ENCODE measurements at places on chromosomes 2 and 18.
A peak's percentile ranks its signal among the peaks of the same experiment; 100 is the strongest.

DNA sequence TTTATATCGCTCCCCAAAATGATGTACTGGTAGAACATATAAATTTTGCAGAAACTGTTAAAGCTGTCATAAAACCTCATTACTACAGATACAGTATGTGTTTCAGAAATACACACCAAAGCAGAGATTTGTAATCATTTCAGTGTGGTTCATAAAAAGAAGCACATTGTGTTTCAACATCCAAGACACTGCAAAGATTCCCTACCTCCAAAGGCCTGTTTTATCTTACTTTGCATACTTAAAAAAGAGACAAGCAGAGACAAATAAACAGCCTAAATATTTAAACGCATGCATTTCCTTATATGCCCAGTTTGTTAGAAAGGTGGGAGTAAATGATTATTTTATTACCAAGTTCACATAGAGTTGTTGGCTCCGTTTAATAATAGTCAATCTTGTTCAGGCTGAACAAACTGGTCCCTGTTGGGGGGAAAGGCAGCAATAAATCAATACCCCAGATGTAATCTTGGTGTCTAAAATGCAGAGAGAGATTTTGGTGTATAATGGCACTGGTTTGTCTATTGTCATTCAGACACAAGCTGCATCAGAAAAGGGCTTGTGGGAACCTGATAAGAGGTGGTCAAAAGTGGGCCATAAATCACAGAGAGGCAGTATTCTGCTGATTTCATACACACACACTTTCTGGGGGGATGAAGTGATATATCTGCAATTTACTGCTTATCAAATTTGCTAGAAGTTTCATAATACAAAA, 321.4 kb upstream of the ETAA1 start:
- DNase-seq = no peak

- no peak for DNase-seq
These were observed 42.6 kb downstream of the TTR start for GRCh38 chr18:31634331-31634713.

- DNase-seq = peak; percentile 64
These were observed 9.4 kb upstream of the SOCS6 start for GRCh38 chr18:70279470-70279869.

- no peak for DNase-seq
These were observed 44.4 kb upstream of the LRRTM4 start for GRCh38 chr2:77566582-77566981.

- DNase-seq = peak; percentile 10
These were observed 242.7 kb upstream of the MYT1L start for GRCh38 chr2:2573658-2574293.

DNA sequence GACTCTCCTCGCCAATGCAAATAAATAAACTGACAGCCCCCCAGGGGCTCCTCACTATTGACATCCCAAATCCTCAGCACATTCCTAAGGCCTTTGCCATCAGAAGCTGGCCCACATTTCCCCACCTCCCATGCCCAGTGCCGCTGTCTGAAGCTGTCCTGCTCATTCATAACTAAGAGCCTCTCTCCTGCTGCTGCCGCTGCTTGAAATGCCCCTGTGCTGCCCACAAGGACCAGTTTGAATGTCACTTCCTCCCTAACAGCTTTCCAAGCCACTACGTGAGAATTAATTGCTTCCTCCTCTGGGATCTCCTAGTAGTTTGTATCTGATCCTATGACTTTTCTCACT, 151.6 kb upstream of the CAPN13 start:
- DNase-seq = no peak

- no peak for DNase-seq
These were observed 85.6 kb upstream of the SPTBN1 start for GRCh38 chr2:54370405-54371104.

GRCh38 chr2:218272531-218273212, 2.4 kb downstream of the PNKD start:
- peak; percentile 82 for DNase-seq

- DNase-seq = no peak
These were observed 58.6 kb downstream of the LPIN1 start for GRCh38 chr2:11805024-11805423.

- DNase-seq = no peak
These were observed 28.2 kb upstream of the MAP2 start for GRCh38 chr2:209395652-209396051.

DNA sequence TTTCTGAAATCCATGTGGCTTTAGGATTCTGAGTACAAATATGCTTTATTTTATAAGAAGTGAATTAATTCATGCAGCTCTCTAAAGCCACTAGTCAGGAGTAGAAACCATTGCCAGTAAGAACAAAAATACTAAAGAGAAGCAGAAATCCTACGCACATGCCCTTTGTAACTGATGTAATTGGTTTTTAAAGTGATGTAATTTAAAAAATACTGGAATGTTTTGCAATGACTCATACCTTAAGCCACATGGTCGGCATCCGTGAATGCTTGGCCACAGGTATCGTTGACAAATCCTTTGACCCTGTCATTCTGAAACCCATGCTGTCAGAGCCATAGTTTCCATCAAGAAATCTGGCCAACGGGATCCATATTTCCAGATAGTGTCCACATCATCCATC, 213.3 kb downstream of the ACKR3 start:
- DNase-seq = peak; percentile 39

GRCh38 chr2:216680951-216681629, 14.3 kb downstream of the IGFBP5 start:
- no peak for DNase-seq

DNA sequence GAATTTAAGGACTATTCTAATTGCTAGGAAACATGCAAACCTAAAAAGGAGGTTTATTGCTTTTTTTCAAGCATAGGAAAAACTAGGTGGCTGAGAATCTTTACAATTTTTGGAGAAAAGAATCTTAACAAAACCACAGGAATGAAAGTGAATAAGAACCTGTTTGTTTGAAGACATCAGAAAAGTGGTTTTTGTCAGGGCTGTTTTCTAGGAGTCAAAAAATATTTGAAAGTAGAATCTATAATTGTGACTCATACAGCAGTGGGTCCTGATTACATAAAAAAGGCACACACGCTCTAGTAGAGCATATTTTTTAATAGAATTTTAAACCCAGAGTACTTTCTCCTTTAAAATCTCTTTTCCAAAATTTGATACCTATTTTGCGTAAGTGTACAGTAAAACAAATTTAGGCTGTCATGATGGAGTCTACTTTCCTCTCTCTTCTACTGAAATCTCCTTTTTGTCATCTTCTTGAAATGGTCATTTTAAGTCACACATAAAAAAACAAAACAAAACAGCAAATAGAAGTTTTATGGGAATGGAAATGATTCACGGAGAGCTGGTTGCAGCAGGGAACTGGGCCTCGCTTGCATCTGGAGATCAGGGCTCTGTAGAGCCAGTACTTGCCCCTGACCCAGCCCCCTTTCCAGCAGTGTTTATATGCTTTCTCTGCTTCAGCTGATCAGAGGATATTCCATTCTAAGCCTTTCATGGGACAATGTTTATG, 59.1 kb upstream of the PELI1 start:
- peak; percentile 40 for DNase-seq

DNA sequence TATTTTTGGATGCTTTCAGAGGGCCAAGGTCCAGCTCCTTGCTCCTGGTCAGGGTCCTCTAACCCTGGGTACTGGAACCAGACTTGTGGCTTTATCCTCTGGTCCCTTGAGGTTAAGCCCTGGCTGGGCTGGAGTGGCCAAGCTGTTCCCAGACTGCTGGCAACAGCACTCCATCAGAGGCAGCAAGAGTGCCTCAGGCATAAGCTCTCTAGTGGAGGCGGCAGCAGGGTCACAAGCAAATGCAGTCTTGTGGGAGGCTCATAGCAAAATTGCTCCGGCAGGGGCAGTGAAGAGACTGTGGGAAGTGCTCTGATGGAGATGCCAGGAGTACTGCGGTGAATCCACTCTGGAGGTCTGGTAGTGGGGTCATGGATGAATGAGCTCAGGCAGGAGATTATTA, 128.9 kb upstream of the OTOS start:
- DNase-seq = no peak

DNA sequence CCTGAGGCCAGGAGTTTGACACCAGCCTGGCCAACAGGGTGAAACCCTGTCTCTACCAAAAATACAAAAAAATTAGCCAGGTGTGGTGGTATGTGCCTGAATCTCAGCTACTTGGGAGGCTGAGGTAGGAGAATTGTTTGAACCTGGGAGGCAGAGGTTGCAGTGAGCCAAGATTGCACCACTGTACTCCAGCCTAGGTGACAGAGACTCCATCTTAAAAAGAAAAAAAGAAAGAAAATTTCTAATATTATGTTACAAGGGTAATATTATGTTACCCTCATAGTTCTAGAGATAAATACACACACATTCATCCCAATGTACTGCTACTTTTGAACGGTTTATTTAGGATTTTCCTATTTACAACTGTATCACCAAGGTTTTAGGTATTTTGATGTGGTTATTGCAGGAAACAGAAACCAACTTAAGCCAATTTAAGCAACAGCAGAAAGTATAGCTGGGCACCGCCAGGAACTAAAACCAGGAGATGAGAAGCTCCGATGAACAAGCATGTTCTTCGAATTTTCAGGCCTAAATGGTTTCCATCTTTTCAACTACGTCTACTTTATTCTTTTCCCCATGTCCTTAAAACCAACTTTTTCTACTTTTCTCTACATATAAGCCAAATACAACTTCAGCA, 11.8 kb upstream of the ROCK1 start:
- DNase-seq = no peak

DNA sequence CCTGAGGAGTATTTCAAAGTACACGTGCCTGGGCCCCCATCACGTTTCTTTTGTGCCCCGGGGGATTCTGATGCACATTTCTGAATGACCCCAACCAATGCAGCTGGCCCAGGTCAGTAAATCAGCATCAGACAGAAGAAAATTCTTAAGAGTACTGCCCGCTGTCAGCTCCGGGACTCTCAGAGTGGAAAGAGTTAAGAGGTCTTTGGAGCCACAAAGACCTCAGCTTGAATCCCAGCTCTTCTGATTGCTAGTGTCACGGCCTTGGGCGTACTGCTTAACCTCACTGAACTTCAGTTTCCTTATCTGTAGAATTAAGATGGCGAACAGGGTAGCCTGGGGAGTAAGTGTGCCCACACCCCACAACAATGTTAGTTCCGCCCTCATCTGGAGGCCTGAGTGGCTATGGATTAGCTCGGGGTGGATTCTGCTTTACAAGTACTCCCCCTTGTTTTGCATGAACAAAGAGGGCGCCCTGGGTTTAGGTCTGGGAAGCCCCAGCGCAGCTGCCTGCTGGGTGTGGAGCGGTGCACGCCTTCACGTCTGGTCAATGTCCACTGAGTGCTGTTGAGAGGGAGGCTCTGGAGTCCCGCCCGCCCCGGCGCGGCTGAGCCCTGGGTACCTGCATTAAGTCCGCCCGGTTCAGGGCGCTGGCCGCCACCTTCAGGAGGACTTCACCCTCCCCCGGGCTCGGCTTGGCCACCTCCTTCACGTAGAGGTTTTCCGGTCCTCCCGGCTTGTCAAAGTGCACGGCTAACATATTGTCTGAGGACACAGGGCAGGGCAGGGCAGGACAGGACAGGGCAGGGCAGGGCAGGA, 858 bp downstream of the TP53I3 start:
- peak; percentile 92 for DNase-seq

DNA sequence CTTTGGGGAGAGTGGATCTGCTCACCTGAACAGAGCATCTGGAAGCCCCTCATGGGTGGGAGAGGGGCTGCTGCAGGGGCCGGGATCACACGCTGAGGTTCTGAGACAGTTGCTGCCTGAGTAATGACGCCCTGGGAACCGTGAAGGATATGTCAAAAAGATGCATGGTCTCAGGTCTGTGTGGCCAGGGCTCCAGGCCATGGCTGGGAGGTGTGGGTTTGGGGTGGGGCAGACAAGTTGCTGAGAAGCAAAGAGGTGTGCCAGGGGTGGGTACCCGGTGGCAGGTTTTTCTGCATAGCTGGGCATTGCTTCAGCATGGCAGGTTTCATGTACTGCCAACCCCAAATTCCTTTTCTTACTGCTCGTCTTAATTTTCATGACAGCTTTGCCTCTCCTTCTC, 133.5 kb downstream of the RPIA start:
- no peak for DNase-seq

GRCh38 chr2:157743051-157743450, 114.4 kb upstream of the ACVR1C start:
- DNase-seq = no peak

GRCh38 chr2:45954233-45954850, 302.9 kb downstream of the PRKCE start:
- DNase-seq = no peak

DNA sequence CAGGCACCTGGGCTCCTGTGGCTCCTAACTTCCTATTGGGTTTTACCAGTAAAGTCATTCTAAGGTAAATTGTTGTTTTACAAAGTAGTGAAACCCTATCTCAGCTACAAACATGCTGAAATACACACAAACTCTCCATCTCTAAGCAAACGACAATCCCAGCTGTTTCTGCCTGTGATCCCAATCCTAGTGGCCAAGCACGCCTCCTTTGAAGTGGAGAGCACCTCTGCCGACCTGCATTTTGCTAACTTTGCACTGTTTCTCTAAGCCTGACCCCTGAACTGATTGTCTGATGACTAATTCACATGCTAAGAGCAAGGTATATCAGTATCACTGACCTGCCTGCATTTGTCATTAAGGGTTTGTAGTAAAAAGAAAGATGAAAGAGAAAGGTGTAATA, 124.3 kb downstream of the PAX3 start:
- no peak for DNase-seq

GRCh38 chr2:20382965-20383810, 32.5 kb upstream of the PUM2 start:
- peak; percentile 69 for DNase-seq

- DNase-seq = no peak
These were observed 576.3 kb upstream of the CNTNAP5 start for GRCh38 chr2:123448801-123449200.

DNA sequence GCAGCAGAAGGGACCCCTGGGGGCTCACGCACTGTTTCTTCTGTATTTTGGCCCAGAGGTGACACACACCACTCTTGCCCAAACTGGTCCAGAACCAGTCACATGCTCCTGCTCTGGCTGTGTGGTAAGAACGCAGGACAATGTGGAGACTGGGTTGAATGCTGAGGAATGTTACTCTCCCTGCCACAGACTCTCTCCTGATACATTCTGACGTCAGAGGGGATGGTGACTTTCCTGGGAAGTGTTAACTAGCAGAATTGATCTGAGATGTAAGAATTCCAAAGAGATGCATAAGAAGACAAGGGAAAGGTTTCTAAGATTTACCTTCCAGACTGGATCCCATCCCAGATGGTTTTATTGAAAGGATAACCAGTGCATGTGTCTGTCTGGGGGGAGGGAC, 100.8 kb downstream of the ASB1 start:
- peak; percentile 17 for DNase-seq

DNA sequence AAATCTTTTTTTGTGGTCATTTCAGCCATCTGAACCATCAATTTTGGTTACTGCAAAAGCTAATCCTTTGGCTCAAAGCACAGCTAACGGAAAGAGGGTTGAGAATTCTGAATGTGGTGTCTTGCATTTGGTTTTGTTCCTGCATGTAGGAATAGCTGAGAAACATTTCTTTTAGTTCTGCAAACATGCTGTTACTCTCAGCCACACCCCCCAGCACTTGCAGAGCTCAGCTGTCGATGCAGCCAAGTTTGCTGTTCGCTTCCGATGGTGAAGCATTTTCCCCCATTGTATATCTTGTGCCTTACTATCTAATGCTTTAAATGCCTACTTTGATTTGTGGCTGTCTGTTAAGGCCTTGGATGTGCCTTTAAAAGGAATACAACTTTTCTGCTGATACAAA, 294.9 kb upstream of the FANCL start:
- DNase-seq = no peak
